ENCODE measurements at places on chromosomes 5 and 9. TPM values are rescaled to one million over a fixed set of nuclear protein-coding genes. Genes with fewer than 3 reads are reported as not detected.
A peak's percentile ranks its signal among the peaks of the same experiment; 100 is the strongest.

- H3K27ac ChIP-seq: peak within 1 kb of the TSS; percentile 90
- no peaks in the 10 kb centered on the region for H3K27me3 ChIP-seq
- H3K36me3 ChIP-seq: peaks cover 6% of the 10 kb centered on the region
- no peak for DNase-seq
- H3K4me3 ChIP-seq: peak within 1 kb of the TSS; percentile 78
Observed at GRCh38 chr9:135479469-135480052, at the start of gene PPP1R26. Gene PPP1R26 (plus strand): TSS chr9:135479782. CDS start chr9:135484511, 4,729 bp downstream.

DNA sequence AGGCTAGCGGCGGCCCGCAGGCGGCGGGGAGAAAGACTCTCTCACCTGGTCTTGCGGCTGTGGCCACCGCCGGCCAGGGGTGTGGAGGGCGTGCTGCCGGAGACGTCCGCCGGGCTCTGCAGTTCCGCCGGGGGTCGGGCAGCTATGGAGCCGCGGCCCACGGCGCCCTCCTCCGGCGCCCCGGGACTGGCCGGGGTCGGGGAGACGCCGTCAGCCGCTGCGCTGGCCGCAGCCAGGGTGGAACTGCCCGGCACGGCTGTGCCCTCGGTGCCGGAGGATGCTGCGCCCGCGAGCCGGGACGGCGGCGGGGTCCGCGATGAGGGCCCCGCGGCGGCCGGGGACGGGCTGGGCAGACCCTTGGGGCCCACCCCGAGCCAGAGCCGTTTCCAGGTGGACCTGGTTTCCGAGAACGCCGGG is 253 bp downstream of the SLC12A2 start:
- H3K4me1 ChIP-seq: peaks cover 60% of the 10 kb centered on the region
- H3K4me3 ChIP-seq: peak overlapping the region; percentile 92
- H3K27ac ChIP-seq: peak overlapping the region; percentile 95
- no peak for DNase-seq

GRCh38 chr9:36101916-36102741 is 34.4 kb upstream of the GLIPR2 start:
- no peak overlapping the region for H3K4me3 ChIP-seq
- peaks cover 3% of the 10 kb centered on the region for H3K4me1 ChIP-seq
- no peak for DNase-seq
- H3K27me3 ChIP-seq: no peaks in the 10 kb centered on the region
- peaks cover 3% of the 10 kb centered on the region for H3K36me3 ChIP-seq

DNA sequence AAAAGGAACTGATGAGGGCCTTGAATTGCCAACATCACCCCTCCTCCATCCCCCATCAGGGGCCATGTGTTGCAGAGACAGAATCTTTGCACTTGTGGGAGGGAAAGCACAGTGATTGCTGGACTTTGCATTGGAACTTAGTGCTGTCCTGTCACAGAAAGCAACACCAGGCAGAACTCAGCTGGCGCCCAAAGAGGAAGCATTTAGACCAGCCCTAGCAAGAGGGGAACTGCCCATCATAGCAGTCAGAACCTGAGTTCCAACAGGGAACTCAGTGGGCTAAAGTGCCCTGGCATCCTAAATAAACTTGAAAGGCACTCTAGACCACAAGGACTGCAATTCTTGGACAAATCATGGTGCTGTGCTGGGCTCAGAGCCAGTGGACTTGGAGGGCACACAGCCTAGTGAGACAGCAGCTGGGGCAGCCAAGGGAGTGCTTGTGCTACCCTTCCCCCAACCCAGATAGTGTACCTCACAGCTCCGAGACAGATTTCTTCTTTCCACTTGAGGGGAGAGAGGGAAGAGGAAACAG is 128.1 kb downstream of the ACTL7B start:
- no peaks in the 10 kb centered on the region for H3K4me1 ChIP-seq
- no peak overlapping the region for H3K4me3 ChIP-seq

DNA sequence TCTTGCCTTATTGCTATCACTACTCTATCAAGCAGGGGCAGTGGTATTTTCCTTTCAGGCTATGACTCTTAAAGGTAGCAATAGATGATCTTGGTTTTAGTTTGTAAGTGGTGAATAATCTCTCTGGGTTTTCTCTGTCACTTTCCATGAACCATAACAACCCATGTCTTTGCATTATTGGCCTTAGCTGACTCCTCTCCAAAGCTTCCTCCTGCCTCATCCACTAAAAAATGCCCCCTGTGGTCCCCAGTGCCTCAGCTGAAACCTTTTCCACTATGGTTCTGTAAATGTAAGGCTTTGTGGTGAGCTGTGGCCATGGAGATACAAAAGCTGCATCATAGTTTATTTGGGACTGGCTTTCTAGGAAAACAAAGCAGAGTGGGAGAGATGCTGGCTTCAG is 128.8 kb downstream of the GPBP1 start:
- no peaks in the 10 kb centered on the region for H3K36me3 ChIP-seq
- no peak overlapping the region for H3K27ac ChIP-seq
- no peaks in the 10 kb centered on the region for H3K27me3 ChIP-seq
- peaks cover 5% of the 10 kb centered on the region for H3K4me1 ChIP-seq

DNA sequence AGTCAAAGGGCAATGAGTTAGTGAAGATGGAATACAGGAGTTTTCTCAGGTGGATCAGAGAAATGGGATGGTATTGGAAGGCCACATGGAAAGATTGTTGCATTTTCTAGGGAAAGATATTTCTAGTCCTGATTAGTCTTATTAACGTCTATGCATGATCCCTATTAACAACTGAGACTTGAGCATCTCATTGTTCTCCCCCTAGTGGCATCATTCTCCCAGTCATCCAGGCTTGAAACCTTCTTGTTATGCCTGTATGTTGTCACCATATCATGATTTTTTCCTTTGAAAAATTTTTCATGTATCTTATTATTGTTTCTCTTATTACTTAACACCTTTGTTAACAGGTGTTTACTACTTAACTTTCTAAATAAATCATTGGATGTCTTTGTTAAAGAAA is 34.4 kb downstream of the KIF2A start:
- H3K27me3 ChIP-seq: no peaks in the 10 kb centered on the region
- H3K4me1 ChIP-seq: no peaks in the 10 kb centered on the region
- DNase-seq: no peak
- H3K27ac ChIP-seq: no peak overlapping the region
- H3K4me3 ChIP-seq: no peak overlapping the region

GRCh38 chr9:14391620-14392019 is 77.7 kb upstream of the NFIB start:
- no peak overlapping the region for H3K4me3 ChIP-seq
- no peaks in the 10 kb centered on the region for H3K4me1 ChIP-seq
- no peaks in the 10 kb centered on the region for H3K36me3 ChIP-seq
- H3K27ac ChIP-seq: no peak overlapping the region
- DNase-seq: no peak
- H3K27me3 ChIP-seq: no peaks in the 10 kb centered on the region

- H3K4me1 ChIP-seq: peaks cover 7% of the 10 kb centered on the region
- no peak overlapping the region for H3K27ac ChIP-seq
- no peaks in the 10 kb centered on the region for H3K27me3 ChIP-seq
- no peak for DNase-seq
- no peak overlapping the region for H3K4me3 ChIP-seq
Observed at GRCh38 chr9:88922091-88922490, 69.2 kb upstream of the S1PR3 start.

- H3K27me3 ChIP-seq: no peaks in the 10 kb centered on the region
- H3K4me1 ChIP-seq: no peaks in the 10 kb centered on the region
- DNase-seq: no peak
- peaks cover 88% of the 10 kb centered on the region for H3K36me3 ChIP-seq
- H3K27ac ChIP-seq: no peak overlapping the region
Observed at GRCh38 chr9:128798896-128799295, 11.8 kb downstream of the TBC1D13 start.

DEPDC1B gene
- total RNA-seq: 0.57 TPM

DNA sequence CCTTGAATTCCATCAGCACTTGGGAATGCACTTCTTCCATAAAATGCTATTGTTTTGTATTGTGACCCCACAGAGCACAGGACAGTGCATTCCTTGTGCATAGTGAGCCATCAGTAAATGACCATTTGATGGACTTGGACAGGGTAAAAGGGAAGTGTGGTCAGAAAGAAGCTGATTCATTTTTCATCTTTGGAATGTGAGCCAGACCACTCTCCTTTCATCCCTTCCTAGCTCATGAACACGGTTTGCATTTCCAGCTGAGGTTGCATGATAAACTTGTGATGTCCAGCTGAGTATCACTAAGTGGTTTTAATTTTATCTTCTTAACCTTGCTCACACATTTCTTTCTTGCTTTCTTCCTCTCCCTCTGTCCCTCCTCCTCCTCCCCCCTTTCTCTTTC is 101.3 kb downstream of the NUDT12 start:
- no peaks in the 10 kb centered on the region for H3K4me1 ChIP-seq
- H3K4me3 ChIP-seq: no peak overlapping the region
- no peaks in the 10 kb centered on the region for H3K27me3 ChIP-seq
- H3K36me3 ChIP-seq: no peaks in the 10 kb centered on the region
- H3K27ac ChIP-seq: no peak overlapping the region

- no peak overlapping the region for H3K4me3 ChIP-seq
- DNase-seq: no peak
- no peaks in the 10 kb centered on the region for H3K36me3 ChIP-seq
- H3K27ac ChIP-seq: no peak overlapping the region
Observed at GRCh38 chr5:56739990-56740389, 75.4 kb upstream of the MAP3K1 start.

DNA sequence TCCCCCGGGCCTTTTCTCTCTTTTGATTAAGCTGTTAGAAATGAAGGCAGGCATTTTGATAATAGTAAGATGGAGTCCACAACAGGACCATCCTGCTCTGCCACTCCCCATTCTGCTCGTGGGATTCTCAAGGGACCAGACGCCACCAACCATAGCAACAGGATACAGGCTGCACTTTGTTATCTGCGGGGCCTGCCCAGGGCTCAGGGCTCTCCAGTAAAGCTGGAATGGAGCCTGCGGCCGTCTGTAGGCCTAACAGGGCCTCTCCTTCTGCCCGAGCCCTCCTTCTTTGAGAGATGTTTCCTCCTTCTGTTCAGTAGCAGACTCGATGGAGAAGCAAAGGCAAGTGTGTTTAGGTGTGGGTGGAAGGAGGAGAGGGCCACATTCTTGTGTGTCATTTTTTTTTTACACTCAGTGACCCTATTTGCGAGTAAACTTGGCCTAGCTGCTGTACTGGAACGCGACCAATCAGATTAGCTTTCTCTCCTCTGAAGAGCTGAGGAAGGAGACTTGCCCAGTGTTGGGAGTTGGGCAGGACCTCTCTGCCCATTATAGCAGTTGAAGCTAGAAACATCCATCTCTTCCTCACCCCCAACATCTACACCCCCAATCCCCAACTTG is 8.9 kb upstream of the EPB41L4B start:
- DNase-seq: no peak
- no peaks in the 10 kb centered on the region for H3K36me3 ChIP-seq
- no peaks in the 10 kb centered on the region for H3K27me3 ChIP-seq
- H3K4me1 ChIP-seq: peaks cover 8% of the 10 kb centered on the region

DNA sequence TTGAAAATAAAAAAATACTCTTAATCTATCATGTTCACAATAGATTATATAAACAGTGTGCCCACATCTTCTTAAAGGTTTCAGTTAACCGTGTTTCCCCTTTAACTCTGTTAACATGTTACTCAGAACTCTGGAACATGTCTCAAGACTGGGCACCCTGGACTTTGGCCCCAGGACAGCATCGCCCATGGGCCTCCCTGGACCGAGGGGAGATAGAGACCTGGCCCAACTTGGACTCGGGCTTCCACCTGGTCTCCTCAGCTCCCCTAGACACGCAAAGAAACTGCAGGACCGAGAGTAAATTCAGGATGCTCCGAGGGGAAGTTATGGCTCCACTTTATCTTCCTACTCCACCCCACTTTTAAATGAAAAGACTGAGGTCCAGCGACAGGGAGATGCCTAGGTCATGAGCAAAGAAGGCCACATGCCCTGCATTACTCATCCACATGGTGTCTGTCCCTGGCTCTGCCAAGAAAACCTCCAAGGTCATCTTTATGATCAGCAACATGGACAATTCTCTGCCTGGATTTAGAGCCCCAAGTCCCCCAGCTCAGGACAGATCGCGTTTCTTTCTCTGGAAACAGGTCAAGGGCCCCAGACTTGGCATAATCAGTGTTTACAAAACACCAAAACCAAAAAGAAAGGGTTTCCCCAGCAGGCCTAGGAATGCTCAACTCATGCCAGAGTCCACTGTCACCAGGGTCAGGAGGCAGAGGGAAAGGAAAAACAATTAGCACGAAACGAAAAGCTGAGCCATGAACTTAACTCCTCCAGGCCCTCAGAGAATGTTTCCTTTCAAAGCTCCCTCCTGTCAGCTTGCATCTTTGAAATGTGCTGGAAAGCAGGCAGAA is 17.4 kb downstream of the GPX3 start:
- peak overlapping the region; percentile 87 for H3K27ac ChIP-seq
- H3K4me1 ChIP-seq: peaks cover 44% of the 10 kb centered on the region
- H3K4me3 ChIP-seq: no peak overlapping the region
- no peak for DNase-seq

DNA sequence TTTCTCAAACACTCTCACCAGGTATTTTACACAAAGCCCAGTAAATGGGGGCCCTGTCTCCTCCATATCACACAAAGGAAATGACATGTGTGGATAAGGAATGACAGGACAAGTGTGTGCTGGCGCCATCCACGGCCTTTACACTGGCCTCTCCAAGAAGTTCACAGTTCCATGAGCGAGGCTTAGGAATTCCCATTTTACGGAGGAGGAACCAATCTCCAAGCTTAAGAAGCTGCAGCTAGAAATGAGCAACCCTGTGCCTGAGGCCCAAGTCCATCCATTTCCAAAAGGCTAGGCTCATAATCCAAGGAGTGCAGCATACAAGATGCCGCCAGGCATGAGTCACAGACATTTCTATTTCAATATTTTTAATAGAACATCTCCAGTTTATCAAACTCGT is 203.4 kb downstream of the AUH start:
- no peak for DNase-seq
- no peak overlapping the region for H3K27ac ChIP-seq

CARD9 gene
- total RNA-seq: 1.2 TPM

CARD6 gene
- total RNA-seq: 5.4 TPM

GRCh38 chr5:64457846-64458245 is 48.0 kb upstream of the RGS7BP start:
- DNase-seq: no peak
- no peaks in the 10 kb centered on the region for H3K4me1 ChIP-seq
- H3K27ac ChIP-seq: no peak overlapping the region

TAF11L5 gene
- not detected for total RNA-seq

CORO2A gene
- total RNA-seq: 2.7 TPM

ADAMTS6 gene
- total RNA-seq: 4.2 TPM

- no peaks in the 10 kb centered on the region for H3K27me3 ChIP-seq
- H3K4me3 ChIP-seq: no peak overlapping the region
- peaks cover 46% of the 10 kb centered on the region for H3K36me3 ChIP-seq
- no peak overlapping the region for H3K27ac ChIP-seq
Observed at GRCh38 chr5:139284295-139284694, 9.2 kb upstream of the MATR3 start.

GRCh38 chr5:8081179-8081578 is 212.2 kb downstream of the MTRR start:
- H3K4me1 ChIP-seq: no peaks in the 10 kb centered on the region
- H3K36me3 ChIP-seq: no peaks in the 10 kb centered on the region
- no peaks in the 10 kb centered on the region for H3K27me3 ChIP-seq
- no peak overlapping the region for H3K4me3 ChIP-seq
- DNase-seq: peak; percentile 34

- no peak overlapping the region for H3K4me3 ChIP-seq
- H3K36me3 ChIP-seq: peaks cover 65% of the 10 kb centered on the region
- H3K27me3 ChIP-seq: no peaks in the 10 kb centered on the region
- H3K4me1 ChIP-seq: peaks cover 14% of the 10 kb centered on the region
Observed at GRCh38 chr9:128523199-128523925, 18.8 kb downstream of the GLE1 start.

NPR2 gene
- total RNA-seq: 29.5 TPM

- no peak for DNase-seq
- no peaks in the 10 kb centered on the region for H3K36me3 ChIP-seq
- no peak overlapping the region for H3K4me3 ChIP-seq
- no peaks in the 10 kb centered on the region for H3K27me3 ChIP-seq
Observed at GRCh38 chr5:80010754-80011392, 19.8 kb upstream of the MTX3 start.

SPINK13 gene
- total RNA-seq: not detected

Data from esophagus muscularis mucosa (tissue), 4 donors.